Hematopoietic multipotent progenitor cell treated with erythropoietin and hydrocortisone succinate and interleukin-3 and kit ligand, for 15 days (in vitro differentiated cells): ENCODE measurements at places on chromosomes 3 and 15.
A peak's percentile ranks its signal among the peaks of the same experiment; 100 is the strongest.

DNA sequence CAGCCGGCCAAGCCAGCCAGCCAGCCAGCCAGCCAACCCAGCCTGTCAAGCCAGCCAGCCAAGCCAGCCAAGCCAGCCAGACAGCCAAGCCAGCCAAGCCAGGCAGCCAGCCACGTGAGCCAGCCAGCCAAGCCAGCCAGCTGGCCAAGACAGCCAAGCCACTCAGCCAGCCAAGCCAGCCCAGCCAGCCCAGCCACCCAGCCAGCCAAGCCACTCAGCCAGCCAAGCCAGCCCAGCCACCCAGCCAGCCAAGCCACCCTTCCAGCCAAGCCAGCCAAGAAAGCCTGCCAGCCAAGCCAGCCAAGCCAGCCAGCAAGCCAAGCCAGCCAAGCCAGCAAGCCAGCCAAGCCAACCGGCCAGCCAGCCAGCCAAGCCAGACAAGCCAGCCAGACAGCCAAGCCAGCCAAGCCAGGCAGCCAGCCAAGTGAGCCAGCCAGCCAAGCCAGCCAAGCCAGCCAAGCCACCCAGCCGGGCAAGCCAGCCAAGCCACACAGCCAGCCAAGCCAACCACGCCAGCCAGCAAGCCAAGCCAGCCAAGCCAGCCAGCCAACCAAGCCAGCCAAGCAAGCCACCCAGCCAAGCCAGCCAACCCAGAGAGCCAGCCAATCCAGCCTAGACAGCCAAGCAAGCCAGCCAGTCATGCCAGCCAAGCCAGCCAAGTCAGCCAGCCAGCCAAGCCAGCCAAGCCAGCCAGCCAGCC is 199.5 kb downstream of the GOLGA6L6 start:
- no peak for DNase-seq

GRCh38 chr3:72476139-72476483 is 372.1 kb downstream of the SHQ1 start:
- no peak for DNase-seq

GRCh38 chr3:3064297-3064696 is 45.9 kb downstream of the IL5RA start:
- no peak for DNase-seq

DNA sequence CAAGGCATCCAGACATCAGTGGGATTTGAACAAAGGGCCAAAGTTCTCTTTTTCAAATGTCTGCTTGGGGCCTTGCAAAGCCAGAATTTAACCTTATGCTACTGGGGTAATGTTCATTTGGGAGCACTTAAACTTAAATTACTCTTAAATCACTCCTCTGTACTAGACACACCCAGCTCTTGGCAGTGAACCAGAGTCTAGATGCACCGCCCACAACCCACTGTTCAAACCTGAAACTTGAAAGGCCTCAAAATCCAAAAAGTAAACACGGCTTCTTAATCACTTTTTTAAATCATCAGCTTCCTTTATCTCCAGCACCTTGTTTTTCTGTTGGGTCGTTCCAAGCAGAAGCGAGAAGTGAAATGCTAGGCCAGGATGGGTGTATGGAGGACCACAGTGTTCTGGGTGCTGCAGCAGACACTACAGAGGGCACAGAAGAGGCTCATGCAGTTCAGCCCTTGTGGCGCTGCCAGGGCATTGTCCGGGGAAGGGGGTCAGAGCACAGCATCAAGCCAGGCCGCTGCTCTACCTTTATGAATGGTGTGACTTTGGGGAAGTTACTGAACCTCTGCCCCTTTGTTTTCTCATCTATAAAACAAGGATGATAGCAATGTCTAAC is 28.8 kb downstream of the MECOM start:
- DNase-seq: no peak

- no peak for DNase-seq
Measured at GRCh38 chr15:58465866-58466517, 34.2 kb downstream of the LIPC start.

GRCh38 chr15:52011711-52012144 is 7.3 kb upstream of the MAPK6 start:
- DNase-seq: no peak

DNA sequence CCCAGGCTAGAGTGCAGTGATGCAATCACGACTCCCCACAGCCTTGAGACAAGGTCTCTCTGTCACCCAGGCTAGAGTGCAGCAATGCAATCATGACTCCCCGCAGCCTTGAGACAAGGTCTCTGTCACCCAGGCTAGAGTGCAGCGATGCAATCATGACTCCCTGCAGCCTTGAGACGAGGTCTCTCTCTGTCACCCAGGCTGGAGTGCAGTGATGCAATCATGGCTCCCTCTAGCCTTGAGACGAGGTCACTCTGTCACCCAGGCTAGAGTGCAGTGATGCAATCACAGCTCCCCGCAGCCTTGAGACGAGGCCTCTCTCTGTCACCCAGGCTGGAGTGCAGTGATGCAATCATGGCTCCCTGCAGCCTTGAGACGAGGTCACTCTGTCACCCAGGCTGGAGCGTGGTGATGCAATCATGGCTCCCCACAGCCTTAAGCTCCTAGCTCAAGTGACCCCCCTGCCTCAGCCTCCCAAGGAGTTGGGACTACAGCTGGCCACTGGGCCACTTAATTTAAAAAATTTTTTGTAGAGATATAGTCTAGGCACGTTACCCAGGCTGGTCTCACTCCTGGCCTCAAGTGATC is 26.1 kb downstream of the TFRC start:
- peak; percentile 39 for DNase-seq

DNA sequence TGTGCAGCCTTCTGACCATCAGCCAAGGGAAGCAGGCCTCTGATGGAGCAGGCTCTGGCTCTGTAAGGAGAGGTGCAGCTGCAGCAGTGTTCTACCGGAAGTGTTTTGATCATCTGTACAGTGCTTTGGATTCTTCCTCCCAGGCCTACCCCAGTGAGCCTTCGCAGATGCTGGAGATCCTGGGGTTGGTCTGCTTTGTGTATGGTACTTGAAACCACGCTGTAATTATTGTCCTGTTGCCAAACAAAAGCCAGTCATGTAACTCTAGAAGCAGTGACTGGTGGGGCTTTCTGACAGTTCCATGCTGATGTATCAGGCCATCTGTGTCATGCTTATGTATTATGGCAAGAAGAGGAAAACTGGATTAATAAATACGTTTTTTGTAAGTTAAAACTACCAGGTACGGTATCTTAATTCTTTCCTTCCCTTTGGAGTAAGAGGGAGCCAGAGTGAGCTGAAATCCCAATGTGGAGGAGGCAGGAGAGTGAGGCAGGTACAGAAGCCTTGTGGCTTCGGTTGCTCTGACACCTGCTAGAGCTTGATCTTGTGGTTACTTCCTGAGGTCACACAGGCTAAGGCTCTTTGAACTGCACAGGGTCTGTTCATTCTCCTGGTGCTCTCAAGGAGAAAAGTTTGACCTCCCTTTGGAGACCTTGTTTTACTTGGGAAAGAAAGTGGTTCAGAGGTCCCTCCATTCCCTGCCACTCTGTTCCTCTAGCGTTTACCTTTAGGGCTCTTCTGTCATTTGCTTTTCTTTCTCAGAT is 3.7 kb downstream of the TMEM42 start:
- DNase-seq: no peak

- DNase-seq: no peak
Measured at GRCh38 chr3:136512381-136512780, 239.8 kb downstream of the STAG1 start.

DNA sequence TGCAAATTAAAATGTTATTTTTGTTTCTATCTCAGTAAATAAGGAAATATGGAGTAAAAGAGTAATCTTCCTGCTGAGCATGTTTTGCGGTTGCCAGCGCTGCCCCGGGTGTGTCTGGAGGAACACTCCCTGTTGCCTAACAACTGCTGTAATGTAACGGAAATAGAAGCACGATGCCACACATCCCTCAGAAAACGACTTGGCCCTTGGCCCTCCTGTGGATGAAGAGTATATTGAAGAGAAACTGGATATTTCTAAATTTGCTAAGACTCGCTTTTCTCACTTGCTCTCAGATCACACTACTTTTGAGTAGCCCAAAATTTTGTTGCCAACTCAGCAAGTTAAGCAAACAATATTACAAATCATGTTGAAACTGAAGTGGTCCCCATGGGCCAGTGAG is 18.9 kb downstream of the CX3CR1 start:
- peak; percentile 23 for DNase-seq

GRCh38 chr3:144660186-144660585 is 688.6 kb downstream of the DIPK2A start:
- no peak for DNase-seq

DNA sequence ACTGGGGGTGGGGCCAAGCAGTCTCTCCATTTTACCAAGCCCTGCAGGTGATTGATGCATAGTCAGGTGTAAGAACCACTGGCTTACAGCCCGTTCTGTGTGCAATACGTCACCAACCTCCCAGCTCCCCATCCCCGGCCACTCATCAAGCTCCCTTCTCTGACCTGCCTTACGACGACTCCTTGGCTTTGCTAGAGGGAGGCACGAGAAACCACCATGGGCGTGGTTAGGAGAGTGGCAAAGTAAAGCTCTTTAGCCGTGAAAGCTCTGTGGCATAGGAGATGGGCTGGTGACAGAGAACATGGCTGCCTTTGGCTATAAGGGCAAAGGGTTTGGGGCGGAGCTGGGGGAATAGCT is 109.1 kb downstream of the BDH1 start:
- DNase-seq: no peak

DNA sequence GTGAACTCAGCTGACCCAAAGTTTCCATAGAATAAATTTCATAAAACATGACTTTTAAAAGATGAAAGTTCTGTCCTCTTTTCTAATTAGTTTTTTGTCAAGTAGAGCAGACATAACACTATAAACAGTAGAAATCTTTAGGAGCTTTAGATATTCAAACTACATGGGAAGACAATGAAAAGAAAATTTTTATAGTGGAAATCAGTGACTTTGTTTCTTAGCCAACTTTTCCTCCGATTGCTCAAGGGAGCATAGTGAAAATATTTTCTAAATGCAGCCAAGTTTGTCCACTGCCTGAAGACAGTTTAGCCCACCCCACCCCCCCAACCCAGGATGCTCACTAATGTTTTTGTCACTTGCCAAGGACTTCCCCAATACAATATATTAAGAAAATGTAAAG is 114.9 kb downstream of the PLD1 start:
- DNase-seq: no peak

DNA sequence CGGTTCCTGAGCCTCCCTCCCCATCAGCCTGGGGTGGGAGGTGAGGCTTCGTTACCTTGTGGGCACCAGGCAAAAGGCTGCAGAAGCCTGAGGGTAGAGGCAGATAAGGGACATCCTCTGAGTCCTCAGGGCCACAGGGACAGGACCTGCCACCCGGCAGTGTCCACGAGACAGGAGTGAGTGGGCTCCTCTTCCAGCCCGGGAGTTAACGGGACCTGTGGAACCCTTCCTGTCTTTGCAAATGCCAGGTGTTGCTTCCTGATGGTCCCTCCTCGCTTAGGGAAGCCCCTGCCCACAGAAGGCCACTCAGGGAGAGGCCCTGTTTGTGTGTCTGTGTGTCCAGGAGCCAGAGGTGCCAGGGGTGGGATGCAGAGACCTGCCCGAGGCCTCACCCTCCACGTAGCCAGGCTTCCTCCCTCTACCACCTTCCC is 111.1 kb upstream of the ALDH1A3 start:
- DNase-seq: no peak

- DNase-seq: no peak
Measured at GRCh38 chr3:56291244-56291680, 177.0 kb downstream of the ERC2 start.

- no peak for DNase-seq
Measured at GRCh38 chr3:177530908-177531307, 333.6 kb upstream of the TBL1XR1 start.

- DNase-seq: no peak
Measured at GRCh38 chr3:171817074-171817800, 7.0 kb upstream of the PLD1 start.

- DNase-seq: peak; percentile 29
Measured at GRCh38 chr3:137105277-137105977, 147.6 kb downstream of the IL20RB start.

GRCh38 chr3:49173792-49174170 is 2.4 kb downstream of the KLHDC8B start:
- DNase-seq: no peak

- DNase-seq: no peak
Measured at GRCh38 chr3:184228376-184229137, 828 bp upstream of the VWA5B2 start.

- no peak for DNase-seq
Measured at GRCh38 chr3:66692766-66693150, 191.9 kb upstream of the LRIG1 start.

- DNase-seq: no peak
Measured at GRCh38 chr15:99574502-99574901, 8.7 kb downstream of the MEF2A start.

GRCh38 chr15:31062310-31062847 is 39.1 kb downstream of the TRPM1 start:
- DNase-seq: no peak

- DNase-seq: no peak
Measured at GRCh38 chr3:13879102-13879945, 547 bp downstream of the WNT7A start.

DNA sequence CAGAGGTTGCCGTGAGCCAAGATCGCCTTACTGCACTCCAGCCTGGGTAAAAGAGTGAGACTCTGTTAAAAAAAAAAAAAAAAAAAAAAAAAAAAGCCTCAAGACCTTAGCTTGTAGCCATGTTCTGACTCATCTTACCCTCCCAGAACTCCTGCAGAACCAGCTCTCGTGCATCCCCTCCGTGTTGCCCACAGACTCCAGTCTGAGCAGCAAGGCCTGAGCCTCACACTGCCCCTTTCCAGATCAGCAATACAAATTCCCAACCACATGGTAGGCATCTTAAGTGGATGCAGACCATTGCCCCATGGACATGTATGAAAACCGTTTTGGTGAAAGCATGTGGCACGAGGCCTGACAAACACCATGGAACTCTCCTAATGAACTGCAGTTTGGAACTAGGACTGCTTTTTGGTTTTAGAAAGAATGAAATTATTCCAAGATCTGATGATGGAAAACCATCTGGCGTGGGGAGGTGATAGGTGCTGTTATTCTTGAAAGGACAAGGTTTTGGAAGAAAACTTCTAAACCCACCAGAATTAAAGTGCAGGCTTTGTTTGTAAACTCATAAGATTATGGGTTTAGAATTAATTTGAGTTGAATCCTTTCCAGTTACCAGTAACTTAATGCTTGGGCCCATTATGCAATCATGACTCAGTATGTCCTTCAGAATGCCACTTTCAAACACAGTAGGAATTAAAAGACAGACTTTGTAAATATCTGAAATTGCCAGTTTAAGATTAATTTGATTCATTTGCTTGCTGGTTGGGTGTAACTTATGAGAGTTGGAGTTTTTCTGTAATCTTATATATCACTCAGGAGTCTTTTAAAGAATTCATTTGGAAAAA is 163.7 kb upstream of the LRTM1 start:
- no peak for DNase-seq

DNA sequence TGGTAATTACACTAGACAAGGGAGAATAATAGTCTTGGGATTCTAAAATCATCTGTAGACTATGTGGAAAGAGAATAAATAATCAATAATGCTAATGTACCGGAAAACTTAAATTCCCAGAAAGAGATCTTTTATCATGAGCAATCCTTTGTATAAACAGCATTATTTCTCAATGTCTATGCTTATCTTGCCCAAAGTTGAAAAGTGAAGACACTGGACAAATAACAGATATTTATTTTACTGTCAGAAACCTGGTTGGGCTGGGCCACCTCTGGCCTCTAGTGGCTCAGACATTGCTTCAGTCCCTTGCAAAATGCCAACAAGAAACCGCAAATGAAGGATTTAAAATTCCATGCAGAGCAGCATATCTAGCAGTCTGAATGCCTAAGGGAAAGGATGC is 409.9 kb downstream of the FHIT start:
- DNase-seq: no peak

GRCh38 chr15:77853910-77854309 is 221.2 kb upstream of the LINGO1 start:
- DNase-seq: no peak

GRCh38 chr3:184820525-184820924 is 8.6 kb downstream of the VPS8 start:
- DNase-seq: no peak

- DNase-seq: no peak
Measured at GRCh38 chr3:55988905-55989304, 479.4 kb downstream of the ERC2 start.
